ENCODE measurements at places on chromosomes 5 and 9. TPM values are rescaled to one million over a fixed set of nuclear protein-coding genes. Genes with fewer than 3 reads are reported as not detected.

DNA sequence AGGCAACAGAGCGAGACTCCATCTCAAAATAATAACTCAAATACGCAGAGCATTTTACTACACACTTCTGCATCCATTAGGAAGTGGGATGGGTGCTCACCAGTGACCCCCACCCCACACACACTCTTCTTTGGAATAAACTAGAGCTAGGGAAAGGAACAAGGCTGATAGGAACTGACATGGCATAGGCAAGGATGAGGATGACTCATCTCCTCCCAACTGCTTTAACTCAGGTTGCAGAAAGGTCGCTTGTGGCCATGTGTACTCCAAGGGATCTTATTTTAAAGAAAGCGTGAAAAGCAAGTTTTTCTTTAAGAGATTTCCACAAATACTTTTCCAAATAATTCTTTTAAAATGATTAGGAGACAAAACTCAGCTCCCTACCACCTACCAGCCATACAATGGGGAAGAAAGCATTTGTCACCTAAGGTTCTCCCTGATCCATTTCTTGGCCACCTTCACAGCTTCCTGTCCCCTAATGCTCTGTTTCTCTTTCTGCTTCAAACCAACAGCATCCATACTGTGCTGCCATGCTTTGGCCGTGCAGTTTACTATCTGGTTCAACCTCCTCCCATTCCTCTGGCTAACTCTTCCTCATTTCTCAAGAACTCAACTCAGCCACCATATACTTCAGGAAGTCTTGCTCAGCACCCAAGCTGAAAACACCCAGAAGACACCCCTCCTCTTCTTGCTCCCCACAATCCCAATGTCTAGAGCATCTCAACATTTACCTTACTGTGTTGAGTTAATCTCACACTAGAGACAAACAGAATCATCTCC lies 211.9 kb downstream of the ACTL7B start:
- no peak overlapping the region for H3K4me3 ChIP-seq
- H3K36me3 ChIP-seq, result peaks cover 1% of the 10 kb centered on the region
- H3K27ac ChIP-seq, result no peak overlapping the region
- DNase-seq, result no peak
- no peaks in the 10 kb centered on the region for H3K4me1 ChIP-seq

DNA sequence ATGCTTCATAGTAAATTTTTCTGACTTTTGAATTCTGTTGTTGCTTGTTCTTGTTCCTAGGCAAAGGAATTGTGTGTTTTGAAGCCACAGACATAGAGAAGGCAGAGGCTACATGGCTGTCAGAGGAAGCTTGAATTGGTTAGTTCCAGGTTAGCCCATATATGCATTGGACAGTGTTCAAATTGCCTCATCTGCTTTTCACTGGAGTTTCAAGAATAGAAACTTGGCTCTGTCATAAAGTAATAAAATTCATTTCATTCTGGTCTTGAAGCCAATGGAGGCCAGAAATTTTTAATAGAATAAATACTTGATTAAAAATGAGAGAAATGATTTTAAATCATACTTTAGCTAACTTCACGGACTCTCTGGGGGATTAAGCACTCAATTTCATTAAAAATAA lies 178.0 kb downstream of the YIPF5 start:
- no peak overlapping the region for H3K27ac ChIP-seq
- no peaks in the 10 kb centered on the region for H3K36me3 ChIP-seq
- H3K27me3 ChIP-seq, result no peaks in the 10 kb centered on the region
- no peak for DNase-seq
- H3K4me3 ChIP-seq, result no peak overlapping the region

GRCh38 chr5:141992349-141992963 lies 20.4 kb downstream of the GNPDA1 start:
- no peak for DNase-seq
- H3K27ac ChIP-seq, result no peak overlapping the region
- peaks cover 34% of the 10 kb centered on the region for H3K36me3 ChIP-seq
- no peaks in the 10 kb centered on the region for H3K27me3 ChIP-seq
- no peak overlapping the region for H3K4me3 ChIP-seq

- DNase-seq, result no peak
- H3K36me3 ChIP-seq, result no peaks in the 10 kb centered on the region
- peaks cover 1% of the 10 kb centered on the region for H3K27me3 ChIP-seq
Measured at GRCh38 chr5:169350016-169350415, 49.1 kb upstream of the SLIT3 start.

The FCN2 gene
- not detected for total RNA-seq

Measured in chondrocyte (in vitro differentiated cells).